Fibroblast of lung (primary cell): ENCODE measurements at places on chromosomes 2 and 18.
A peak's percentile ranks its signal among the peaks of the same experiment; 100 is the strongest.

DNA sequence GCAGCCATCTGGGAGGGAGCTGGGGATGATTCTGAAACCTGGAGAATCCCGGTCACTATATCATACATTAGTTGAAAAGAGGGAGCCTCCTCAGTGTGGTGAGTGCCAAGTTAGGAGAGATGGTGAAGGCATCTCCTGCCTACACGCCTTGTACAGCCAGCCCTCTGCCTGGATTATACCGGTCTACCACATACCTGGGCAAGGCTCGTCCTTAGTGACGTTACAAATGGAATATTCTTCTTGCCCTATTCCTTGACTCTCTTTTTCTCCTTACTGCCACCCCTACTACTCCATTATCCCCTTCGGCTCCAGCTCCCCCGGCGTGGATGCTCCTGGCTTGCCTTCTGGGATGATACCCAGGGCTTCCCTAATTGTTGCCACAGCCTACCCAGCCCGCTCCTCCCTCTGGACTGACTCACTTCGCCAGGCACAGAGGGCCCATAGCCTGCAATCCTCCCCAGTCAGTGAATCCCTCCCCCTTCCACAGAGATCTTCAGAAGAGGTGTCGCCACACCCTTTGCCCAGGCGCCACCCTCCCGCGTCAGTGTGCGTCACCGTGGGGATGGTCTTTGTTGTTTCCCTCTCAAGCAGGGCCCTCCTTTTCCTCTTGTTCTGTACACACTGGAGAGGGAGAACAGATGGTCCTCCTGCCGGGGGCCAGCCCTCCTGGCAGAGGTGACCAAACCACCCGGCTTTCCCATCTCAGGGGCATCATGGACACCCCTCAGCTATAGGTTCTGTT, 115.2 kb upstream of the EPAS1 start:
- peaks cover 17% of the 10 kb centered on the region for H3K4me1 ChIP-seq
- H3K36me3 ChIP-seq: no peaks in the 10 kb centered on the region
- no peak overlapping the region for H3K27ac ChIP-seq
- H3K4me3 ChIP-seq: no peak overlapping the region

DNA sequence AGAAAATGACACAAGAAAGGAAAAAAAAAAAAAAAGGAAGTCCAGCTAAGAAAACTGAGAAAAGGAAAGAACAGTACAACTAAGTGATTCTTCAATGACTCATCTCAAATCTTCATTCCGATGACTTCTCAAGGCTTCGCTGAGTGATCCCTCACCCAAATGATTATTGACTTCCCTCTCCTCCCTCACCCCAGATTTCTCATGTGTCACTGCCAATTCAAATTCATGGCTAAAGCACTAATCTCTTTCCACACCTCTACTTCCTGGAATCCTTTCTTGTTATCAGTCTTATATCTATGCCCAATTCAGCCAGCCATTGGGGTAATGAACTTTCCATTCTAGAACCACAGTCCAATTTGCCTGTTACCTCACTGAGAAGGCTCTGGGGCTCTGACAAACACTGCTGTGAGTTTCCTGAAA, 7.2 kb upstream of the ABCB11 start:
- H3K4me3 ChIP-seq: no peak overlapping the region
- H3K27me3 ChIP-seq: no peaks in the 10 kb centered on the region
- H3K27ac ChIP-seq: no peak overlapping the region
- no peaks in the 10 kb centered on the region for H3K36me3 ChIP-seq
- DNase-seq: peak; percentile 72

- no peak overlapping the region for H3K4me3 ChIP-seq
- H3K27ac ChIP-seq: no peak overlapping the region
- no peak for DNase-seq
- no peaks in the 10 kb centered on the region for H3K36me3 ChIP-seq
- peaks cover 3% of the 10 kb centered on the region for H3K4me1 ChIP-seq
Observed at GRCh38 chr2:44964752-44965236, 23.3 kb downstream of the SIX3 start.

DNA sequence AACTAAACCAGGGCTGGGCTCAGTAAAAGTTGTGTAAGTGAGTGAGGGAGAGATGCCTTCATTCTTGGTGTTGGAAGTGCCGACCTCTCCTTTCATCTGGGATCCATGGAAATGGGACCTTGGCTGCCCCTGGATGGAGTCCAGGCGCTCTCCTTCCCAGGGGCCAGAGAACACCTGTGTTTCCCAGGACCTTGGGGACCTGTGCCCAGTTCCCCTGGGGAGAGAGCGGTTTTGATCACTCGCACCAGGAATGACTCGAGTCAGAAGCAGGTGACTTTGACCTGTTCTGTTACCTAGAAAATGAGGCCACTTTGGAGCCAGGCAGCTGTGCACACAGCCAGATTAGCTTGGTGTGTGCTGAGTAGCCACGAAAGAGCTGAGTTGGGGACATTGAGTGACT, 97.3 kb downstream of the SH3BP4 start:
- H3K4me3 ChIP-seq: no peak overlapping the region
- DNase-seq: no peak
- H3K27ac ChIP-seq: no peak overlapping the region
- H3K27me3 ChIP-seq: no peaks in the 10 kb centered on the region
- H3K36me3 ChIP-seq: peaks cover 48% of the 10 kb centered on the region

GRCh38 chr18:74773171-74773624, 175.5 kb downstream of the ZNF407 start:
- H3K27me3 ChIP-seq: no peaks in the 10 kb centered on the region
- no peaks in the 10 kb centered on the region for H3K36me3 ChIP-seq
- DNase-seq: no peak
- H3K27ac ChIP-seq: no peak overlapping the region
- peaks cover 6% of the 10 kb centered on the region for H3K4me1 ChIP-seq

DNA sequence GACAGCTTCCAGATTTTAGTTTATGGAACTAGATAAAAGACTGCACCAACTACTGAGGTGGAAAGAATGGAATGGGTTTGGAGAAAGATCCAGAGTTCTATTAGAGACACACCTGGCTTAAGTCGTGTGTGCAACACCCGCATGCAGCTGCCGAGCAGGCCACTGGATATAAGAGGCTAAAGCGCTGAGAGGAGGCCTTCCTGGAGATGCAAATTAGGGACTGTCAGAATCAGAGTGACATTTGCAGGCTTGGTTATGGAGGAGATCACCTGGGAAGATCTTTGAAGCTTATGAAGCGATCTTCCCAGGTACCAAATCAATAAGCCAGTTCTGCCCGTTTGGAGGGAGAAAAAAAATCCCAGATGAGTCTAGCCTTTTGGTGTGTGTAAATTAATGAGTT, 30.4 kb upstream of the KLHL29 start:
- H3K27ac ChIP-seq: no peak overlapping the region
- H3K27me3 ChIP-seq: peaks cover 2% of the 10 kb centered on the region

DNA sequence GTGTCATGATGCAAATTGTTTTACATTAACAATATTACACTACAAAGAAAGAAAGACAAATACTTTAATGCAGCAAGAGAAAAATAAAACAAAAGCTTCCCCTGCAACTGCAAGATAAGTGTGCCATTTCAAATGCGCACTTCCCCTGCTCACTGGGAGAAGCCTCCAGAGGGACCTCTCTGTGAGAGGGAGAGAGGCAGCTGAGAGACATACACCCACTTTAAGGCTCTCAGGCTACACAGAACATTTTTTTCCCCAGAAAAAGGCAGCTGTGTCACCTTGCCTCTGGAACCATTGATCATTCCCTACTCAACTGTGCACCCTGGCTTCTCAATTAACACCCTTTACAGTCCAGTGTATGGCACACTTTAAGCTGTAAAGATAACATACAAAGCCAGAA, 75.2 kb downstream of the DPP4 start:
- H3K27me3 ChIP-seq: no peaks in the 10 kb centered on the region
- H3K4me1 ChIP-seq: no peaks in the 10 kb centered on the region
- peaks cover 2% of the 10 kb centered on the region for H3K36me3 ChIP-seq
- DNase-seq: no peak
- H3K27ac ChIP-seq: no peak overlapping the region
- H3K4me3 ChIP-seq: no peak overlapping the region
